Germinal center (tissue), 1 donor: ENCODE measurements at places on chromosomes 5 and 9.
A peak's percentile ranks its signal among the peaks of the same experiment; 100 is the strongest.

DNA sequence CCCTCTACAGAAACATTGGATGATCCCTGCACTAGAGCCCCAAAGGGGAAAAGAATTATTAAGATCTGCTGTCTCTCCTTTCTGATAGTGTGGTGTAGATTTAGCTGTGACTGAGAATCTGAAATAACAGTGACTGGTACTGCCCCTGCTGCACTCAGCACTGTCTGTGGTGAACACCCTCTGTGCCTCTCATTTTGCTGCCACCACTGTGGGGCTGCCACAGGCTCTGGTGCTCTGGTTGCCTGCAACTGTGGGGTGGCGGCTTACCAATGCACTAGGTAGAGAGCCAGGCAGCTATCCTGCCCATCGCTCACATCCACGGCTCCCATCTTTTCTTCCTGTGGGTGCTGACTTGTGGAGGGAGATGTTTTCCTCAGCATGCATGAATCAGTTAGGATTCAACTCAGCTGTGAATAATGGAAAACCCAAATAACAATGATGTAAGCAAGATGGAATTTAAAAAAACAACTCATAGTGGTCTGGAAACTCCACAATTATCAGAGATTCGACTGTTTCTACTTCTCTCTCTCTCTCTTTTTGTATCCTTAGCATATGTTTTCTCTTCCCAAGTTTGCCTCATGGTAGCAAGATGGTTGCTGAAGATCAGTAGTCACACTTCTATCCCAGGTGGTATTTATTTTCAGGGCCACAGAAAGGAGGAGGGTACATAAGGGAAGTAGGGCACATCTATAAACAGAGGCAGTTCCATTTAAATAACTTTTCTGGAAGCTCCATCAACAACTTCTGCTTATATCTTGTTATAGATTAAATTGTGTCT lies 99.8 kb upstream of the DAP start:
- DNase-seq: no peak

DNA sequence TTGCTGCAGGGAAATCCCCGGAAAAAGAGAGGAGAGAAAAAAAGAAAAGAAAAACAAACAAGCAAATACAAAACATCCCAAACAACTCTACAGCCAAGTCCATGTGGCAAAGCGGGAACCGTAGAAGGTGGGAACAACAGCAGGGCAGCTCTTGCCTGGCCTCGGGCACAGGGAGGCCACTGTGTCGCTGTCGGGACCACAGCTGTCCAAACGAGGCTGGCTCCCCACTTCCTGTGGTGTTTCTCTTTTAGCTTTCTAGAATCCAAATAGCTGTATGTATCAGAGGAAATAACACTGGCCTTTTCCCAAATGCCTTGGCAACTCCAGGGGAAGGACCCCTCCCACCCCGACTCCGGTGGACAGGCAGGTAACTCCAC lies 41.6 kb upstream of the EQTN start:
- no peak for DNase-seq

DNA sequence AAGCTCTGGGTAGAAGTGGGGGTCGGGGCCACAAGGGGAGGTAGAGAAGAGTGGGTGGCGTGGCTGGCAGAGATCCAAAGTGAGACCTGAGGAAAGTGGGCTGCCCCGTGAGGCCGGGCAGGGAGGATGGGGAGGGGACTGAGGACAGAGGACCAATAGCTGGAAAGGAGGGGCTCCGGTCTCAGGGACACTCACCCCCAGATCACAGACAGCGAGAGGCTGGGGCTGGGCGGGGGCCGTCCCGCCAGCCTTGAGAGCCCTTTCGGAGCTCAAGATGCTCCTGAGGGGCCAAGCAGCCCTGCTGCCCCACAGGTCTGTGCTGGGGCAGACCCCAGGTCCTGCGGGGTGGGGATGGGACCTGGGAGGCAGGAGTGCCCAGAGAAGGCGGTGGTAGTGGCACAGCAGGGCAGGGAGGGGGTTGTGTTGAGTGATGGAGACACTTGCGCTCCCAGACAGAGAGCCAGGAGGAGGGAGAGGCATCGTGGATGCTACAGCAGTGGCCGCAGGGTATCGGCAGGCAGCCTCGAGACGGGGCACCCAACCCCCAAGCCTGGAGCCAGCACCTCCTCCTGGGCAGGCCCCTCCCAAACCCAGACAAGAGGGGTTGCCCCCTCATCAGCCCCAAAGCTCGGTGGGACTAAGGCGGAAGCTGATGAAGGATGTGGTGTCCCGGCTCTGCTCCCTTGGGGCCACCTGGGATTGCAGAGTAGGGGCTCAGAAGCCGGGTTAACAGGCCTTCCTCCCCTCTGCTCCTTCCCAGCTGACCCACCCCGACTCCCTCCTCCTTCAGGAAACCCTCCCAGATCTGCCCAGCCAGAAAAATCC lies 3.4 kb downstream of the SARDH start:
- DNase-seq: no peak

DNA sequence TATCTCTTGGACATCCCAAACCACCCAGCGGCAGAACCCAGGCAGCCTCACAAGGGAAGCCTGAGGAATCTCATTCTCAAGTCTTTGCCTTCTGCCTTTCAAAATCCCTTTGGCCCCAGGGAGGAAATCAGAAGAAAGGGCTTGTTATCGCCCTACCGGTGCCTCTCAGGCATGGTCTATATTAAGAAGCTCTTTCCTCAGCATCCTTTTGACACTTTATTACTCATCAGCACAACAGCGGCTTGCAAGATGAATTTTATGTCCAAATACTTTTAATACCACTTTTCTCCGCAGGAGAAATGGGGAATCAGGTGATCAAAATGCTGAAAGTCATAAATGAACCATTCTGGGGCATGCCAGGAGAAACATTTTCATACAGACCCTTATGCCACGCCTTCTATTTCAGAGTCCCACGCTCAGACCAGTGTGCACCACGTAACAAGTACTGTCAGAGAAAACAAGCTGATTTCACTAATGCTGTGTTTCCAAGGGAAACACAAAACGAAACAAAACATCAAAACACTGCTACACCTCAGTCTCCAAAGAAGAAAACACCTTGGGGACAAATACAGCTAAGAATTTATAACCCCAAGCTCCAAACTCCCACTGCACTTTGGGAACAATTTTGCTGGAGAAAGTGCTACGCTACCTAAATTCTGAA lies 30.0 kb downstream of the RAPGEF1 start:
- DNase-seq: peak; percentile 38

DNA sequence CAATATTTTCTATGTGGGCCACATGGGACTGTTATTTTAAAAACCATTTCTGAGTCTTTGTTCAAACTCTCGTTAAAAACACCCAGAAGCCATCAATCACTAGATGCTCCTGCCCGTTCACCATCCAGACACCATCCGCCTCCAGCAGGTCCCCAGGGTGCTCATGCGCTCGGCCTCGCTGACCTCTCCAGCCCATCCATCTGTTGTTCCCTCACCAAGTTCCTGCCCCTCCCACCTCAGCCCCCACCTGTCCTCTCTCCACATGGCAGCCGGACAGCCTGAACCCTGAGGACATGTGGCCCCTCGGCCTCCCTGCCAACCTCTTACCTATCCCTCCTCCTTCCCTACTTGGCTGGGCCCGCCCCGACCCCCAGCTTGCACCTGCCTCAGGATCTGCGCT lies 31.6 kb downstream of the NSUN2 start:
- DNase-seq: no peak

- DNase-seq: no peak
Observed at GRCh38 chr5:122426301-122426700, 114.3 kb downstream of the SNCAIP start.

DNA sequence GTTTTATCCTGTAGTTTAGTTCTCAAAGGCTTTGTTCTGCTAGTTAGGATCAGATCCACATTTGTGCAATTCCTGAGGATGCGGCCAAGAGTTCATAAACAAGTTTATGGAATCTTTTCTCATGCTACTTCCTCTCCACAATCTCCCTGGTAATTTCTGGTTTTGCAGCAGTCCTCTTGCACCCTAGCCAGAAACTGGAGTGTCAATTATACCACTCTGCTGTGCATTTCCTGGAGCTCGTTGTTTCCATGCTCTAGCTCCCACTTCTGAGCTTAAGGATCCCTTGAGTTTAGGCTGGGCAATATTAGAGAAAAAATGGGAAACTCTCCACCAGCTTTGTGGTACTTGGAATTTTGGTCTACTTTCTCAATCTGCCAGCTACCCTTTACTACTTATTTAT lies 474.7 kb downstream of the DIRAS2 start:
- no peak for DNase-seq

- no peak for DNase-seq
Observed at GRCh38 chr5:72760259-72760658, 56.2 kb upstream of the TNPO1 start.

DNA sequence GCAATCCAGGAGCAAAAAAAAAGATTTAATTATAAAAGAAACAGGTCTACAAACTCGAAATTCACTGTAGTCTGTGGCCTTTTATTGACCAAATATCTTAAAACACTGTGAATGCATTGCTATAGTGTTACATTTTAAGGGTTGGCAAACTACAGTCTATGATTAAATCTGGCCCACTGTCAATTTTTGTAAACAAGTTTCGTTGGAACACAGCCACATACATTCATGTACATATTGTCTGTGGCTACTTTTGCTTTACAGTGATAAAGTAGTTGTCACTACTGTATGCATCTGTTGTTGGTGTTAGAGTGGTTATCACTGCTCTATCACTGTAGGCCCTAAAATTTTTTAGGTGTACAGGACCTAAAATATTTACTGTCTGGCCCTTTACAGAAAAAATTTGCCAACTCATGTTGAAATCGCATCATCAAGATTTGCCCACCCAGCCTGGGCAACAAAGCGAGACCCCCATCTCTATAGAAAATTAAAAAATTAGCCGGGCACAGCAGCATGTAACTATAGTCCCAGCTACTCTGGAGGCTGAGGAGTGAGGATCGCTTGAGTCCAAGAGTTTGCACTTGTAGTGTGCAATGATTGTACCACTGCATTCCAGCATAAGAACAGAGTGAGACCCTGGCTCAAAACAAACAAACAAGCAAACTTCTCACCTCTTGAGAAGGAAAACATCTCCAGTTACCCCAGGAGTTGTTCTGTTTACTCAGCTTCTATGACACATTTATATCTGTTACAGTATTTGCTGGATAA lies 89.0 kb downstream of the ERBIN start:
- no peak for DNase-seq

GRCh38 chr9:72583370-72583769 lies 62.0 kb downstream of the TMC1 start:
- no peak for DNase-seq
